ENCODE measurements at places on chromosomes 13 and 19. TPM values are rescaled to one million over a fixed set of nuclear protein-coding genes. Genes with fewer than 3 reads are reported as not detected.

DNA sequence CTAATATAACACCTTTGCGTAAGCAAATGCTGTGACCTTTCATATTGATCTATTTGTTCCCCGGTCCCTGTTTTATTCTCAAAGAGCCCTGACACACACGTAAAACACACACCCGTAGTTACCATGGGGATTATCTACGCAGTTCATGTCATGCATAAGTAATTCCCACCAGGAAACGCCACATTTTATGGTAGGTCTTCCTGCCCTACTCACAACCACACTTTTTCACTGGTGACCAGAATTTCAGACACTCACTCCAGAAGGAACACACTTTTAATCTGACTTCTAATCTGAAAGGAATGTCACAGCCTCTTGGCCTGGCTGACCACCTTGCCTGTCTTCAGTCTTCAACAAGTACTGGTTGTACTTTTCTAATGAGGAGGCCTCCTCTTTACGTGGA is 46.8 kb downstream of the SLC7A1 start:
- no peak for DNase-seq
- H3K27ac ChIP-seq, result no peak overlapping the region
- H3K4me3 ChIP-seq, result no peak overlapping the region

- H3K4me3 ChIP-seq, result no peak overlapping the region
- no peaks in the 10 kb centered on the region for H3K36me3 ChIP-seq
- H3K27me3 ChIP-seq, result no peaks in the 10 kb centered on the region
- DNase-seq, result peak; percentile 81
- H3K27ac ChIP-seq, result peak overlapping the region; percentile 27
Measured at GRCh38 chr19:42246143-42246921, 3.9 kb upstream of the GSK3A start.

Gene TNNI3
- total RNA-seq, result 5.0 TPM

- H3K27ac ChIP-seq, result no peak overlapping the region
- H3K27me3 ChIP-seq, result no peaks in the 10 kb centered on the region
- H3K4me1 ChIP-seq, result no peaks in the 10 kb centered on the region
Measured at GRCh38 chr19:30046522-30046921, 104.5 kb downstream of the URI1 start.

- peaks cover 13% of the 10 kb centered on the region for H3K36me3 ChIP-seq
- H3K27ac ChIP-seq, result peak overlapping the region; percentile 100
- H3K27me3 ChIP-seq, result no peaks in the 10 kb centered on the region
- H3K4me1 ChIP-seq, result peaks cover 36% of the 10 kb centered on the region
- no peak for DNase-seq
Measured at GRCh38 chr19:1872807-1873523, 9.6 kb upstream of the KLF16 start.

Gene KLK4
- total RNA-seq, result not detected

DNA sequence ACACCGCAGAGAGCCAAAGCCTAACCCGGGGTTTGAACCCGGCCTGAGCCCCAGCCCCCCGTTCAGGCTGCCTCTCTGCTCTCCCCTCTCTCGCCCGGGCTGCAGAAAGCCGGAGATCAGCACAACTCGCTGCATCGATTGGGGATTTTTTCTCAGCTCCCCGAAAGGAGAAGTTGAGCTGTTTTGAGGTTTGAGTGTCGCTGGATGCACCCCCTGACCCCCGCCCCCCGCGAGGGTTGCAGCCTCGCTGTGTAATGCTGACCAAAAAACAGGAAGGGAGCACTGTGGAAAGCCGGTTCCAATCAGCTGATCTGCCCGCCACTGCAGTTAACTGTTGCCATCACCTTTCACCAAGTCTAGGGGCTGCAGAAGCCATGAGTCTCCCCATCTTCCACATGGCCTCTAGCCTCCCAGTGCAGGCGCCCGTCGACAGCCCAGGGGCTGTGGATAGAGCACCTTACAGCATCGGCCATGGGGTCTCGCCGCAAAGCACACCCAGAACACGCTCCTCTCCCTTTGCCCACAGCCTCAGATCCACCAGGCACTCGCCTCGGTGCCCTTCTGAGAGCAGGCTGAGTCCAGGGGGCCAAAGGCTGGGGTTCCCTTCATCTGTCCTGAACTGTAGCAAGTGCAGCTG is 34.5 kb downstream of the MYO9B start:
- peaks cover 10% of the 10 kb centered on the region for H3K4me1 ChIP-seq
- DNase-seq, result peak; percentile 58
- no peaks in the 10 kb centered on the region for H3K27me3 ChIP-seq
- H3K36me3 ChIP-seq, result no peaks in the 10 kb centered on the region

Gene ZNF112
- 1.6 TPM for total RNA-seq

DNA sequence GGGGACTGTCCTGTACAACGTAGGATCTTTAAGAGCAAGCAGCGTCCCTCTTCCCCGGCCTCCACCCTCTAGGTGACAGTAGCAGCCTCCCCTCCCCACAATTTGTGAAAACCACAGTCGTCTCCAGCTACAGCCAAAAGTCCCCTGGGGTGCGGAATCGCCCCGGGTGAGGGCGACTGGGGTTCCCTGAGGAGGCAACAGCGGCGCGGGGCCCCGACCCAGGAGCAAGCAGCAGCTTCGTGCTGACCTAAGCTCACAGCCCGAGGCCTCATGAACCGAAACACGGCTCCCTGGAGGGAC is 322 bp downstream of the ZNF558 start:
- DNase-seq, result no peak
- H3K27me3 ChIP-seq, result no peaks in the 10 kb centered on the region
- H3K4me3 ChIP-seq, result peak overlapping the region; percentile 81
- peaks cover 4% of the 10 kb centered on the region for H3K36me3 ChIP-seq
- H3K27ac ChIP-seq, result peak overlapping the region; percentile 96
- peaks cover 6% of the 10 kb centered on the region for H3K4me1 ChIP-seq

Gene NLRP7
- not detected for total RNA-seq

- H3K27ac ChIP-seq, result no peak overlapping the region
- no peaks in the 10 kb centered on the region for H3K4me1 ChIP-seq
- no peak for DNase-seq
Measured at GRCh38 chr13:75961911-75962310, 325.8 kb downstream of the LMO7 start.

DNA sequence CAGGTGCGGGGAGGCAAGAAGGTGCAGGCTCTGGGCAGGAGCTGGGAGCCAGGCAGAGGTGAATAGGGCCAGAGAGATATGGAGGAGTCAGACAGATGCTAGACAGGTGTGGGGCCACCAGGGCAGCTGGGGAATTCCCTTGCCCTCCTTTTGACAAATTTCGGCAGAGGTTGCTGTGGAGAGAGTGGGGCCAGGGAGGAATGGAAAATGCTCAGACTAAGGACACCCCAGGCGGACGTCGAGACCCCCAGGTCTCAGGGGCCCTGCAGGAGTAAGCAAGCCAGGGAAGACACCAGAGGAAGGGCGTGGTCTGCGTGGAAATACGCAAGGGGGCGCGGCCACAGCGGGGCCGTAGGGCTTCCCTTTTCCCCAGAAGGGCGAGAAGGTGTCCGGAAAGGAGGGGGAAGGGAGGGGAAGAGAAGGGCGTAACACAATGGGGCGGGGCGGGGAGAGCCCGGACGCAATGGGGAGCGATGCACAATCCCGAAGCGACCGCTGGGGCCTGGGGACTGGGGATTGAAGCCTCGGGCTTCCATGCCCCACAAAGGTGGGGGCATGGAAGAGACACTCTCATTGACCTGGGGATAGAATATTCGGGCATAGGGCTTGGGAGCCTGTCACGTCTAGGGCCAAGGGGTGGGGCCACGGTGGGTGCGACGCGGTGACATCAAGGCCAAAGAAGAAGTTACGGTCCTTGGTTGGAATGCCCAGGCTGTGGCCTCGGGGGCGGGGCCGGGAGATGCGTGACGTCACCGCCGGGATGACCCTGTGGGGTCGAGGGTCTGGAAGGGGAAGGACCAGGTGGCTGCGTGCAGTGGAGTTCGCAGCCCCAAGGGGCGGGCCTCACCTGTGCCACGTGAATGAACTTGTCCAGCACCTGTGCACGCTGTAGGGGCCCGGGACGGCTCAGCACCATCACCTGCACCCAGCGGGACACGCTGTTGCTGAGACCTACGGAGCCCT is 8.2 kb downstream of the RASGRP4 start:
- peaks cover 4% of the 10 kb centered on the region for H3K4me1 ChIP-seq
- peak; percentile 80 for DNase-seq
- peak overlapping the region; percentile 56 for H3K4me3 ChIP-seq
- H3K27me3 ChIP-seq, result no peaks in the 10 kb centered on the region
- no peak overlapping the region for H3K27ac ChIP-seq

Gene ZNF829
- total RNA-seq, result 1.3 TPM

Gene MTUS2
- 0.79 TPM for total RNA-seq

DNA sequence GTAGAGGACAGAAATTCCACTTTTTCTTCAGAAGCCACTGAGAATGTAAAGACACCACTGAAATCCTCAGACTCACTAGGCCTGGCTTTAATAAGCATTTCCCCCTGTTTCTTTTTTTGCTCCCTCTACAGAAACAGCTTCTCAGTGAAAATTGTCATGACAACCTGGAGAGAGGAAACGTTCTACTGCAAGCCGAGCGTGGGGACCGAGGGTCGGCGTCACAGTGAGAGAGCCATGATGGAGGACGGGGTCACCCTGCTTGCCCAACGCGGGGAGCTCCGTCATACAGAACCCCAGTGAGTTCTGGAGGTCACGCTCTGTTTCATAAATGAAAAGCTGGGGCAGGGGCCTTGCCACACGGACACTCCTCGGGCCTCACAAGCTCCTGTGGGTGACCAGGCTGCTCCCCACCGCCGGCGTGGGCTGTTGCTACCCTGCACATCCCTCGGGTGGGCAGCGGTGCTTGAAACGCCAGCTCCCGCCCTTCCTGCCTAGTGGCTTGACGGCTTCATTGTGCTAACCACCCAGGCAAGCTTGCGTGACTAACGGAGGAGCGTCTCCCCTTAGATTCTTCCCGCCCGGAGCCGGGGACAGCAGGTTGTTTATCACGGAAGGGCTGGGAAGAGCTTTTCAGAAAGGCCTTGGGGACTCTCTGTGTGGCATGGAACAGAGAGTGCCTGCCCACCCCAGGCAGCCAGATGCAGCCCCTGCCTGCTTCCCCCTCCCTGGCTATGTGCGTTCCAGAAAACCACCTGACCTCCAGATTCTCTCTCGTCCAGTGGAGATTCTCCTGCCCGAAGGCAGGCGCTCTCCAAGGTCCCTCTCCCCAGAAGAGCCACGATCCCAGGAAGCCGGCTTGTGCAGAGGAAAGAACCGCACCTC is 153.6 kb downstream of the KATNAL1 start:
- no peak for DNase-seq
- no peak overlapping the region for H3K4me3 ChIP-seq
- no peaks in the 10 kb centered on the region for H3K27me3 ChIP-seq
- no peak overlapping the region for H3K27ac ChIP-seq
- H3K4me1 ChIP-seq, result no peaks in the 10 kb centered on the region
- H3K36me3 ChIP-seq, result no peaks in the 10 kb centered on the region

Gene ZNF486
- 1.2 TPM for total RNA-seq

DNA sequence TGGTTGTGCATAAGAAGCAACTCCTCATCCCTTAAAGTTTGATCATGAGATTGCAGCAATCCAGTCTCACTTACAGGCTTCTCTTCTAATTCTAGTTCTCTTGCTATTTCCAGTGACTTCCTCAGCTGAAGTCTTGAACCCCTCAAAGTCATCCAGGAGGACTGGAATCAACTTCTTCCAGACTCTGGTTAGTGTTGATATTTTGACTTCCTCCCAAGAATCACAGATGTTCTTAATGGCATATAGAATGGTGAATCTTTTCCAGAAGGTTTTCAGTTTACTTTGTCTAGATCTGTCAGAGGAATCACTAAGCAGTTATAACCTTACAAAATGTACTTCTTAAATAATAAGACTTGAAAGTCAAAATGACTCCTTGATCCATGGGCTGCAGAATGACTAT is 81.3 kb upstream of the UBL3 start:
- no peaks in the 10 kb centered on the region for H3K36me3 ChIP-seq
- no peaks in the 10 kb centered on the region for H3K27me3 ChIP-seq
- DNase-seq, result no peak
- no peaks in the 10 kb centered on the region for H3K4me1 ChIP-seq
- no peak overlapping the region for H3K4me3 ChIP-seq

DNA sequence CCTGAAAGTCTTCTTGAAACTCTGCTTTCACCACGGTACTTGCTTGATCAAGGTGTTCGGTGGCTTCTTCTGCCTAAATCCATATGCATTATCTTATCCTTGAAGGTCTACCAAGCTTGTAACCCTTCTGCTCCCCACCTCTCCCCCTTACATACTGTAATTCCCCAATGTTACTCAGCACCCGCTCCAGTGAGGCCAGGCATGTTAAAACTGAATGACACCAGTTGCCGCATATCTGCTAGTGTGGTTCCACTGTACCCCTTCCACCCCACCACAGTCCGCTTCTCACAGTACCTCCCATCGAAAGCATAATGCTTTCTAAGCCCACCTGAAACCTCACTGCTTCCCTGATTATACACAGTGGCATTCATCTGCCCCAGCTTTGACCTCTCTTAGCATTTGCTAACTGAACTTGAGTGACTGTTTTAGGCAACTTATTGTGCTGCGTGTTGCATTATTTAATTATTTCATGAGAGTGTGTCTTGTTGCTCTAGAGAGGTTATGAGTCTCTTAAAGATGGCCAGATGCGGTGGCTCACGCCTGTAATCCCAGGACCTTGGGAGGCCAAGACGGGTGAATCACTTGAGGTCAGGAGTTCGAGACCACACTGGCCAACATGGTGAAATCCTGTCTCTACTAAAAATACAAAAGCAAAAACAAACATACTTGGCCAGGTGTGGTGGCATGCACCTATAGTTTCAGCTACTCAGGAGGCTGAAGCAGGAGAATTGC is 87.6 kb upstream of the MBNL2 start:
- no peaks in the 10 kb centered on the region for H3K4me1 ChIP-seq
- H3K27me3 ChIP-seq, result no peaks in the 10 kb centered on the region
- H3K36me3 ChIP-seq, result no peaks in the 10 kb centered on the region
- DNase-seq, result no peak
- no peak overlapping the region for H3K4me3 ChIP-seq
- no peak overlapping the region for H3K27ac ChIP-seq

Gene FAM174C
- 18.1 TPM for total RNA-seq

GRCh38 chr13:111897846-111898215 is 169.1 kb upstream of the SOX1 start:
- H3K4me1 ChIP-seq, result no peaks in the 10 kb centered on the region
- H3K27ac ChIP-seq, result no peak overlapping the region
- H3K4me3 ChIP-seq, result no peak overlapping the region
- peaks cover 3% of the 10 kb centered on the region for H3K27me3 ChIP-seq

GRCh38 chr13:96003304-96003703 is 49.9 kb downstream of the UGGT2 start:
- no peak overlapping the region for H3K4me3 ChIP-seq
- no peaks in the 10 kb centered on the region for H3K27me3 ChIP-seq
- DNase-seq, result no peak

DNA sequence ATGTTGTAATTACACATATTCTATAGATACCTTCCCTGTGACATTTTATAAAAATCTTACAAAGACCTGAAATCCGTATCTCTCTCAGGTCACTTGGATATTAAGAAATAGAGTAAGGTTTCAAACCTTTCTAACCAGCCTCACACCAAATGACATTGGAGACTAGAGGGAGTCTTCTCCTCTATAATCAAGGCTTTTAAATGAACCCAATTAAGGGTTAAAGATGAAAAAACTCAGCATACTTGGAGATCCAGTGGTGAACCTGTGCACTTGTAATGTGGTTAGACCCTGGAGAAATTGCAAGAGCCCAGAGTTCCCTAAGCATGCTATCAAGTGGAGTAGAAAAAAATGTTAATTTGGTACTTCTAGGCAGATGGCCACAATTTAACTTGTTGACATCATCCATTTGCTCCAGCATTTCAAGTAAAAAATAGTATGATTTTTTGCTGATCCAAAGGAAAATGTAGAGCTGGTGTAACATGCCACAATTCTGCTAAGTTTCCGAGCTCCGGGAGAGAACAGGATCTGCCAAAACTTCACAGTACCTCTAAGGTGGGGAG is 554.1 kb upstream of the MIR17HG start:
- DNase-seq, result no peak
- H3K36me3 ChIP-seq, result no peaks in the 10 kb centered on the region
- no peaks in the 10 kb centered on the region for H3K27me3 ChIP-seq
- no peaks in the 10 kb centered on the region for H3K4me1 ChIP-seq
- no peak overlapping the region for H3K27ac ChIP-seq

Gene KLF1
- not detected for total RNA-seq

Gene MYBPC2
- 699 TPM for total RNA-seq

Gene ATXN8OS
- not detected for total RNA-seq
